DMS153 (cell line): ENCODE measurements at places on chromosomes 1 and 21.

DNA sequence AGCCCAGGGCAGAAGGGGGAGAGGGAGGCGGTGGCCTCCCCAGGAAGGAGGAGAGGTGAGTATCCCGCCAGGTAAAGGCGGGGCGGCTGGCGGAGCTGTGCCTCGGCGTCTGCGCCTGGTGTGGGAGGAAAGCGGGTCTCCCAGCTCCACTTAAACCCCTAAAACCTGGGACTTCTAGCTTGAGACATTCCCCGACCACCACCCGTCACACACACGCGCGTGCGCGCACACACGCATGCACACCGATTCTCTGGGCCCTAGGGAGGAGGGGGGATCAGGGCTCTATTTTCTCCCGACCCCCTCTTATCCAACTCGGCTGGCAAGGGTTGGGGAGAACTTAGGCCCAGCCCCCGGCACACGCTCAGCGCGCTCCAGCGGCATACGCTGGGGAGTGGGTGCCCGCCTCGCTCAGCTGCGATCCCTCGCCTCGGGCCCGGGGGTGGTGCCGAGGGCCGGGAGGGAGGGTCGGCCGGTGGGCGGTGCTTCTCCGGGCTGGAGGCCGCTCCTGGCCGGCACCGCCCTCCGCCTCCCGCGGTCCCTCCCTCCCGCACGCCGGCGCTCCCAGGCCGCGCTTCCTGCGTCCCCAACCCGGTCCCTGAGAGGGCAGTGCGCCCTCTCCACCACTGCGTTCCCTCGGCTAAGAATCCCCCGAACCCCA lies at the start of gene TMEM51:
TMEM51 (plus strand) TSS at position 564 of the 658 bp plus-strand sequence. CDS start 61,341 bp downstream, outside the sequence.
- DNase-seq, result peak; percentile 75

DNA sequence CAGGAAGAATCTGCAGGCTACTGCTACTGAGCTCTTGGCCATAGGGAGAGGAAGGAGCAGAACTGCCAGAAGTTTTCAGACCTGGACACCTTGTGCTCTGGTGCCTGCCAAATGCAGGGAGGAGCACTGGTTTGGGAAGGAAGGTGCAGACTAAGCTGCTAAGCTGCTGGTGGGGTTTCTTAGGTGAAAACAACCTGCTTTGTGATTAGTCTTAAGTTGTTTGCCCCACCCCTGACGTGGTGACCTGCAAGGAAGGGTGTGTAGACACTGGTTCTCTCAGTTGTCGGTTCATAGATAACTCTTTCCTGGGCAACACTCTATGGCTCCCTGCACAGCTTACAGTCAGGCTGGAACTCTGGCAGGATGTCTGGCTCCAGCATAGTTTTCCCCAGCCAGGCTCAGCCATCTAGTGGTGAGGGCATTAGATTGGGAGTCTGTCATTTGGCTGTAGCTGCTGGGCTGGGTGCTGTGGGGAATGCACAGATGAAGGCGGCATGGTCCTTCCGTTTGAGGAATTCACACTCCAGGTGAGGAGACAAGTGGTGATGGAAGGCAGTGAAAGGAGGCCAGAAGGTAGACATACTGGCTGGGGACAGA lies 10.3 kb upstream of the S100A10 start:
- DNase-seq, result no peak

DNA sequence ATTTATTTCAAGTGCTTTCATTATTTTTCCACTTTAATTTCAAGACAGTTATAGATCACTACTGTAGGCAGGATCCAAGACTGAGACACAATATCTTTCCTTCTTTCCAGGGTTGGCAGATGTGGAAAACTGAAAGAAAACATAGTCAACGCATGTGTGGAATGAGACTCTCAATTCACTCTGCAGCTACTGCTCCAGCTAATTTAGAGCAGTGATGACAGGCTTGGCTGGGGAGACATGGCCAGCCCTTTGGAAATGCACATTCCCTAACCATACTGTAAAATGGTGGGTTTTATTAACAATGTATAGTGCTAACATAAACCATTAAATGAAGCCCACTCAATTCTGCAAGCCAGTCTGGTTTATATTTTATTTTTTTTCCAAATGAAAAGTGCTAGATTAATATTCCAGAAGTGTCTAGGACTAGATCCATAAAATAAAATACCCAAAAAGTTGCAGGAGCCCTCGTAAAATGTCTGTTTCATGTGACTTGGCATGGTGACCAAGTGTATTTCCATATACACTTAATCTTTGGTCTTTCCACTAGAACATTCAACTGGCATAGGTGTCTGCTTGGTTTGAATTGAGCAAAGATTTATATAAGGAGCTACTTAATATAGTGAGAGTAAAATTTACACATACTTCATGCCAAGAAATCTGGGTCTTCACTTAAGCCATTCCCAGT lies 32.9 kb downstream of the COL11A1 start:
- no peak for DNase-seq

DNA sequence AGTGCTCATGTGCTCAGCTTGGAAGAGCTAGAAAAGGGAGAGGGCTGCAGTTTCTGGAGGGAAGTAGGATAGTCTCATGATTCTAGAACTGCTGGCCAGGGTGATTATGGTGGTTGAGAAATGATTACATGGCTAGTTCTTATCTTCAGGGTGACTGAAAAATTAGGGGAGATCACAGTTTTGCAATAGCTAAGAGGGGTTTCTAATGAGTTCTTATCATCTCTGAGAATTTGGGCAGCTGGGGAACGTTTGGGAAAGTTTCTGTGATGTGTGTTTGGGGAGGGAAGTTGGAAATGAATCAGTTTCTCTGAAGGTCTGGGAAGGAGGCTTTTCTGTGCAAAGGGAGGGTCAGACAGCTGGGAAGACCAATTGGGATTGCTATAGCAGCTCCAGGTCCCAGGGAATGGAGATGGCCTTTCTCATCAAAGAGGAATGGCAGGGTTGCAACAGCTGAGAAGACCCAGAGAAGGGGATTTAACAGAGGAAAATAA lies 7.6 kb upstream of the RHOU start:
- DNase-seq, result no peak

- DNase-seq, result no peak
Measured at GRCh38 chr1:245933431-245934045, 573.5 kb downstream of the SMYD3 start.

DNA sequence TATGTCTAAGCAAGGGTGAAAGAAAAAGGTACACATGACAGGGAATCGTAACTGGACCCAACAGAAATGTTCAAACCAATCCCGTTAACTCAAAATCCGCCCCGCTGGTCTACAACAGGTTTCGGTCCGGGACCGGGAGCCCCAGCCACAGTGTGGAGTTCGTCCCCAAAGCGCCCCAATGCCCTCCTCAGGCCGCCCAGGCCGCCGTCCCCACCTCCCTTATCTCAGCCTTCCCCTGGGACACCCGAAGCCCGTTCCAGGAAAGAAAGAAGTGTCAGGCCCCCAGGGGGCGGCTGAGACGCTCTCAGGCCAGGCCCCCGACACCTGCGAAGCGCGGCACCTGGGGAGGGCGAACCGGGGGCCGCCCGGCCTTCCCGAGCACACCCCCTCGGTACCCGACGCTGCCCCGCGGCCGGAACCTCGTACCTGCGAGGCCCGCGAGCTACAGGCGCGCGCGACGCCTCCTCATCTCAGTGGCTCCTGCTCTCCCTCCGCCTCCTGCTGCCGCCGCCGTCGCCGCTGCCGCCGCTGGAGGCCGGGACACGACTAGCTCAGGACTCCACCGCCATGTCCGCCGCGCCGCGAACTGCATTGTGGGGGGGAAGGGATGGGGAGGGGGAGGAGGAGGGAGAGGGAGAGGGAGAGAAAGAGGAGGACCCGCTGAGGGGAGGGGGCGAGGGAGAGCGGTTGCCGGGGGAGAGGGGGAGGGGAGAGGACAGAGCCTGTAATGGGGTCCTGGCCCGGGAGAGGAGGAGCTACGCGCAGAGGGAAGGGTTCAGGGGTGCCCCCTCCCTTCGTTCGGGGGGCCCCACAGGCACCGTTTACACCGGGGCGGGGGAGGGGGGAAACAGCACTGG lies at the start of gene TUT4:
TUT4 (minus strand) TSS at position 588 of the 857 bp plus-strand sequence. CDS start 26,812 bp downstream, outside the sequence.
- peak; percentile 78 for DNase-seq

- DNase-seq, result no peak
Measured at GRCh38 chr1:37846647-37847339, 12.6 kb downstream of the MTF1 start.

DNA sequence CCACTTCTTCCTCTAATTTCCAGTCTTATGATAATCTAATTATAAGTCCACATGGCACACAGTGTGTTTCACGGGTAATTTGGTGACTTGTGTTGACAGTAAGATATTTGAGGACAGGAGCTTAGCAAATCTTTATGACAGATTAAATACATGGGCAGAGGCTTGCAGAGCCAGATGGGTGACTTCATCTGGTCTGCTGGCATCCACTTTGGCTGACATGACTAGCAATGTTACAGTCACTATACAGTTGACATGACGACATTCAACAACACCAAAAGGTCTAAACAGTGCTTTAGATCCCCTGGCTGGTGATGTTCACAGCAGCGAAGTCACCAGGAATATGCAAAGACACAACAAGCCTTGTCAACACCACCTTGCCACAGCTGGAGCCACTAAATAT lies 147.2 kb downstream of the ETS2 start:
- no peak for DNase-seq

DNA sequence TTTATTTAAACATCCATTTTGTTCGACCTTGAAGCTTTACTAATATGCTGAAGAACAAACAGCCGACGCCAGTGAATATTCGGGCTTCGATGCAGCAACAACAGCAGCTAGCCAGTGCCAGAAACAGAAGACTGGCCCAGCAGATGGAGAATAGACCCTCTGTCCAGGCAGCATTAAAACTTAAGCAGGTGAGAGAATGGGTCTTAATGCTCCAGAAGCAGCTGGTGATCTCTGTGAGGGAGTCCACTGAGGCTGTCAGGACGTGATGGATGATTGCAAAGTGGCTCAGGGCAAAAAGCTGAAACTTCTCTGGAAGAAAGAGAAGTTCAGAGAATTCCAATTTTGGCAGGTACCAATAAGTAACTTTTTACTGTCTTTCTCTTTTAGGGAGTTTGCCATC lies 4.4 kb downstream of the CHTOP start:
- no peak for DNase-seq

- DNase-seq, result no peak
Measured at GRCh38 chr1:17338706-17339493, 30.9 kb downstream of the PADI4 start.

GRCh38 chr1:156476501-156477298 lies 23.9 kb downstream of the MEF2D start:
- DNase-seq, result no peak

- DNase-seq, result no peak
Measured at GRCh38 chr21:14686466-14687267, 140.6 kb upstream of the SAMSN1 start.

- no peak for DNase-seq
Measured at GRCh38 chr1:168084396-168085231, 52.1 kb downstream of the GPR161 start.

DNA sequence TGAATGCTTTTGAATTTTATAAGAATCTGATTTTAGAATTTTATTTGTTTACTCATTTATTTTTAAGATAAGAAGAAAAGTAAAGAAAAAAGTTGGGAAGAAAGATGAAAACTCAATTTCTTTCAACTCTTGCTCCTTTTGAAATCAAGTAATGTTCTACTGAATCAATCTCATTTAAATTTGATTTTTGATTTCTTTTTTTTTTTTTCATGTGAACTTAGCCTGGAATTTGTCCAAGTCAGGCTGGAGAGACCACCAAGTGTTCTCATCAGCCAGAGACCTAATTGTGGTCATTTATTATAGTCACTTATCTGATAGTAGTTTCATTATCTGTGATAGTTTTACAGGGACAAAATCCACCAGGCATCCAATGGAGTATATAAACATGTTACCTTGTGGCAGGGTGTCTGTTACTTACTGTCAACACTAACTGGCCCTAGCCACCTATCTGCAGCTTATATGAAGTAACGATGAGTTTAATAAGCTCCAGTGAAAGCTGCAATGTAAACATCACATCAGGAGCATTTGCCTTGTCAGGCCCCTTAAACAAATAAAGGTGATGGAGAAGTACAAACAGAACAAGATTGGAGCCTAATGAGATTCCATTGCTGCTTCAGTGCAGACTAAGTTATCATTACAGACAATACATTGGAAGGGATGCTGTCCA lies 39.2 kb downstream of the HLX start:
- peak; percentile 95 for DNase-seq

GRCh38 chr1:110460253-110461220 lies 9.6 kb downstream of the PROK1 start:
- peak; percentile 43 for DNase-seq

DNA sequence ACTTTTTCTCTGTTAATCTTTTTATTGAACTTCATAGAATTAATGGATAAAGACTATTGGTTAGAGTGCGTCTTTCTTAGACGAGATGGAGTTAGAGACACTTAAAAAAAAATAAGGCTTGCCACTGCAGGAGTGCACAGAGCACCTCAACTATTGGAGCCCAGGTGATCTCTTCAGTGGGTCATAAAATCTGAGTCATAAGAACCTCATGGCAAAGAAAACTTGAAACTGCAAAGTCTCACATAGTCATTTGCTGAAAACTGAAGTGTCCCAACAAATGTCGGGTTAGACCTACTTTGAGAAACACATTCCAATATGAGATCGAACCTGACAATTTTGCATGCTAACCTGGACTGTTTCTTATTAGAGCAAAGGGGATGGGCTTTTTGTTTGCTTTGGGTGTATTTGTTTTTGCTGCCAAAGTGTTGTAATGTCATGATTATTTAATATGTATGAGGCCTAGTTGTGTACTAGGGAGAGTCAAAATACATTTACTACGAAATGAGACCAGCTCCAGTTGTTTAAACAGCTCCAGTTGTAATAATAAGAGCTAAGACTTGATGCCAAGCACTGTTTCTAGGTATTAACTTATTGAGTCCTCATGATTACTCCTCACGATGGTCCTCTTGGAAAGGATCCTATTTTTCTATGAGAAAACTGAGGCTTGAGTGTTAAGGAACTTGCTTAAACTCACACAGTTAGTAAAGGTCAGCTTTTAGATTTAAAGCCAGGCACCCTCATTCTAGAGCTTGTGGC lies 65.1 kb downstream of the DDR2 start:
- no peak for DNase-seq

GRCh38 chr1:201374364-201374763 lies 3.1 kb downstream of the TNNT2 start:
- peak; percentile 92 for DNase-seq

DNA sequence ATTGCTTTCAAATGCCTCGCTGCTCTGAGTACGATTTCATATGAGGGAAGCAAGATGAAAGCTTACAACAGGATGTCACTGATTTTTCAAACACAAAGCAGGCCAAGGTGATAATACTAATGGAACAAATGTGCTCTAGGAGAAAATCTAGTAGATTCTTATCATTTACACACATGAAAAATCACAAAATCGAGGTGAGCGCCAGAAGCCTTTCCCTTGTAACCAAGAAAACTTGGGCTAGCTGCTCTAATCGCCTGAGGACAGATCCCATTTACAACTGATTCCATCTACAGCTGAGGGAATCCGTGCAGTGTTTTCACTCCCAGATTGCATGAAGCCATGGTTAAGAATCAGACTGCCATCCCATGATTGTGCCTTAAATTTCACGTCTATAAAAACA lies 117.5 kb downstream of the TM2D1 start:
- DNase-seq, result no peak

- DNase-seq, result no peak
Measured at GRCh38 chr1:98103617-98104285, 182.9 kb upstream of the DPYD start.

- no peak for DNase-seq
Measured at GRCh38 chr1:32390904-32391870, 3.1 kb downstream of the BSDC1 start.

GRCh38 chr1:204643503-204643902 lies 42.0 kb downstream of the LRRN2 start:
- no peak for DNase-seq

- no peak for DNase-seq
Measured at GRCh38 chr1:184940226-184940625, 34.1 kb downstream of the NIBAN1 start.

- DNase-seq, result no peak
Measured at GRCh38 chr1:42143896-42144710, 9.1 kb upstream of the GUCA2B start.
